ENCODE measurements at places on chromosomes 2 and 18.

- DNase-seq: no peak
These were observed 168.5 kb downstream of the CELF4 start for GRCh38 chr18:37396971-37397720.

DNA sequence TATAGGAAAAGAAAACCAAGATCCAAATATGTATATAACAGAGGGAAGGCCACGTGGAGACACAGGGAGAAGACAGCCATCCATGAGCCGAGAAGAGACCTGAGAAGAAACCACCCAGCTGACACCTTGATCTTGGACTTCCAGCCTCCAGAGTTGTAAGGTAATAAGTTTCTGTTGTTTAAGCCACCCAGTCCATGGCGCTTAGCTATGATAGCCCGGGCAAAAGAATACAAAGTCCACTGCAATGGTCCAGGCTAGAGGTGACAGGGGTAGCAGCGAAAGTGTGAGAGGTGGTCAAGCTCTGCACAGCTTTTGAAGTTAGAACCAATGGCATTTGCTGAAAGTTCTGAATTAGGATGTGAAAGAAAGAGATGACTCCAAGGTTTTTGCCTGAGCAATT, 2.8 kb downstream of the MYOM1 start:
- DNase-seq: no peak

DNA sequence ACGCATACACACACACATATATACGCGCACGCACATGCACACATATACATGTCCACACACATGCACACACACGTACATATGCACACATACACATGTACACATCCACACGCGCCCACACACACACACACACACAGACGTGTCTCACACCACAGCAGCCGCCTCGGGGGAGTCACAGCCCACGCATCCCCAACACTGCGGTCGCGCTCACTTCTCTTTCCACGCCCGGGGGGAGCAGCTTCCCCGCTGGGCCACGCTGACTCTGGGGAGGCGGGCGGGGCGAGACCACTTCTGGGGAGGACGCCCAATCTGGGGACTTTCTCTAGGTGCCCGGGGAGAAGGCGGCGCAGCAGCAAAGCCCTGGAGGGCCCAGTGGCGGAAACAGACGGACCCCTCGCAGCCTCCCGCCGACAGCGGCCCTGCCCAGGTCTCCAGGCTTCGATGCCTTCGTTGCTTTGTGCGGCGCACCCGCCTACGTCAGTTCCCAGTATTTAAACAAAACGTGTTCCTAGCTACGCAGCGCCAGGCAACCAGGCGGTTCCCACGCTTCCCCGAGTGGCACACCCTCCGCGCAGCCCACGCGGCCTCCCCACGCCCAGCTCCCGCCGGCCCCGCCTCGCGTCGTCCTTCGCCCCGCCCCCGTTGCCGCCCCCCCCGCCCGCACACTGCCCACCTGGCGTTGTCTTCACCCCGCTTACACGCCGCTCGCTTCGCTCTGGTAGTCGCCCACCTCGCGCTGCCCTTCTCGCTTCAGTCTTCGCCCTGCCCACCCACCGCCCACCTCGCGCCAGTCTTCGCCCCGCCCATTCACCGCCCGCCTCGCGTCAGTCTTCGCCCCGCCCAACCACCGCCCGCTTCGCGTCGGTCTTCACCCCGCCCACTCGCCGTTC, 810 bp upstream of the RBFA start:
- DNase-seq: no peak

DNA sequence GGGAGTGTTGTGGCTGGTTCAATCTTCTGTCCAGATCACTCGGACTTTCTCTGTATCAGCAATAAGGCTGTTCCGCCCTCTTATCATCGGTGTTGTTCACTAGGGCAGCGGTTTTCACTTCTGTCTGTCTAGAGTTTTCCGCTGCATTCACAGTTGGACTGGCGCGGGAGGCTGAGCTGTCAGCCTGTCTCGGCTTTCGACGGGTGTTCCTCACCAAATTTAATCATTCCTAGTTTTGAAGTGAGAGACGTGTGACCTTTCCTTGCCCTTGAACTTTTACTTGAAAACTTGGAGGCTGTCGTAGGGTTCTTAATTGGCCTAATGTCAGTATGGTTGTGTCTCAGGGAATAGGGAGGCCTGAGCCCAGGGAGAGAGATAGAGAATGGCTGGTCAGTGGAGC, 108.3 kb downstream of the NFATC1 start:
- DNase-seq: no peak

GRCh38 chr2:9638532-9638931, 7.7 kb upstream of the YWHAQ start:
- no peak for DNase-seq

GRCh38 chr18:12455496-12455895, 47.8 kb downstream of the PRELID3A start:
- DNase-seq: no peak
